ENCODE measurements at places on chromosomes 4 and X.
A peak's percentile ranks its signal among the peaks of the same experiment; 100 is the strongest.

DNA sequence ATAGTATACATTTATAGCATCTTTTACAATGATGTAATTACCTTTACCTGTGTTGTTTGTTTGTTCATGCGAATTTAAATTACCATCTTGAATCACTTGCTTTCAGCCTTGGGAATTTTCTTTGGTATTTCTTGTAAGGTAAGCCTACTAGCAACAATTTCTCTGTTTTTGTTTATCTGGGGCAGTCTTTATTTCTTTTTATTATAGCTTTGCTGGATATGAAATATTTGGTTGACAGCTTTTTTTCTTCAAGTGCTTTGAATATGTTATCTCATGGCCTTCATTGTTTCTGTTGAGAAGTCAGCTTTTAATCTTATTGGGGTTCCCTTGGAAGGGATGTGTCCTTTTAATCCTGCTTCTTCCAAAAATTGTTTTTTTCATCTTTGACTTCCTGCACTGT lies 292.8 kb upstream of the EDA2R start:
- no peak for DNase-seq

GRCh38 chr4:186726426-186727168 lies 2.9 kb upstream of the FAT1 start:
- DNase-seq, result peak; percentile 30

DNA sequence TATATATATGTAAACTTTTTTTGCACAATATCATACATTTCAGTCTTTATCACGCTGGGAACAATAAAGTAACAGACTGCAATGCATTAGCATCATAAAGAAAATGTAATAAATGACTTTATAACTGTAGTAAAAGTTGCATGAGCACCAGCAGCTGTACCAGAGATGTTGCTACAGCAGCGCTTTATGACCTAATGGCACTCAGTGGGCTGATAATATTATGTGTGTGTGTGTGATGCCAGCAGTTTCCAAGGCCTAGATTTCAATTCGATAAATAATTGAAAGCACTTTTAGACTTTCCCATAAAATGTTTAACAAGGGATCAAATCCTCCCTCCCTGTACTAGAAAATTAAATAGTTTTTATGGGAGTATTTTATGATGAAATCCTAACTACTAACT lies 367.6 kb upstream of the AGA start:
- DNase-seq, result no peak

- DNase-seq, result no peak
Measured at GRCh38 chrX:139304471-139304870, 226.1 kb upstream of the F9 start.

DNA sequence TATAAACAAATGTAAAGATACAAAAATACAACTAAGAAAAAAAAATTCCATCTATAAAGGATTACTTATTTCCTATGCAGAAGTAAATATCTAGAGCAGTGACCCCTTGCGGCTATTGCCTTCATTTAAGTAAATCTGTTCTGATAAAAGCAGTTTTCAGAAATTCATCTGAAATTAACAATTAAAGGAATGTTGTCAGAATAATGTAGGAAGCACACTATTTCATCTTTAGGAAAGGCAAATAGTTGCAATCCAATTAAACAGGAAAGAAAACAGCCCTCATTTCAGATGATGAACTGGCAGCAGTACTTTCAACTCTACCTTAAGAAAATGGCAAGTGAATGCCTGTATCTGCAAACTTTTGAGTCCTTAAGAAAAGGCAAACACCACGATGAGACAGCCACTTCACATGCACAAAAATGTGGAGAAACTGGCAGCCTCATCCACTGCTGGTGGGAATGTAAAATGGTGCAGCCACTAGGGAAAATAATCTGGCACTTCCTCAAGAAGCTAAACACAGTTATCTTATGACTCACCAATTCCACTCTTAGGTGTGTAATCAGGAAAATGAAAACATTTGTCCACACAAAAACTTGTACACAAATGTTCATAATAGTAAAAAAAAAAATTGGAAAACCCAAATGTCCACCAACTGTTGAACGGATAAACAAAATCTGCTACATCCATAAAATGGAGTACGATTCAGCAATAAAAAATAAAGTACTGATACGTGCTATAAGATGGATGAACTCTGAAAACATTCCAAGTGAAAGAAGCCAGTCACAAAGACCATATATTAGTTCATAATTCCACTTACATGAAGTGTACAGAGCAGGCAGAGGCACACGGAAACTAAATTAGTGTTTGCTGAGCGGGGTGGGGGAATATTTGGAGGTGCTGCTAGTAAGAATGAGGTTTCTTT lies 2.0 kb upstream of the THAP9 start:
- DNase-seq, result peak; percentile 32

DNA sequence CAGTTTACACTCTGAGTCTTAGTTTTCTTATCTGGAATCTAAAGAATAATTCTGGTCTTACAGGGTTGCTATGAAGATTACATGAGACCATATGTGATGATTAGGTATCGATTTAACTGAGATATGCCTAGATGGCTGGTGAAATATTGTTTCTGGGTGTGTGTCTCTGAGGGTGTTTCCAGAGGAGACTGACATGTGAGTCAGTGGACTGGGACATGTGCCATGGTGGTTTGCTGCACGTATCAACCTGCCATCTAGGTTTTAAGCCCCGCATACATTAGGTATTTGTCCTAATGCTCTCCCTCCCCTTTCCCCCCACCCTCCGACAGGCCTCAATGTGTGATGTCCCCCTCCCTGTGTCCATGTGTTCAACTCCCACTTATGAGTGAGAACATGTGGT lies 186.0 kb upstream of the CXorf66 start:
- DNase-seq, result no peak

Measured in activated CD4-positive, alpha-beta T cell treated with anti-CD3 and anti-CD28 coated beads for 36 hours (primary cell).